ENCODE measurements at places on chromosomes 4 and X.

GRCh38 chr4:82256718-82257117 lies 117.1 kb downstream of the HNRNPD start:
- DNase-seq: no peak

- no peak for DNase-seq
Measured at GRCh38 chr4:65960751-65961150, 290.5 kb upstream of the EPHA5 start.

- no peak for DNase-seq
Measured at GRCh38 chrX:110123331-110123782, 120.4 kb downstream of the TMEM164 start.

- no peak for DNase-seq
Measured at GRCh38 chr4:67366311-67366861, 178.9 kb downstream of the CENPC start.

GRCh38 chrX:9340598-9341290 lies 124.1 kb upstream of the TBL1X start:
- no peak for DNase-seq

DNA sequence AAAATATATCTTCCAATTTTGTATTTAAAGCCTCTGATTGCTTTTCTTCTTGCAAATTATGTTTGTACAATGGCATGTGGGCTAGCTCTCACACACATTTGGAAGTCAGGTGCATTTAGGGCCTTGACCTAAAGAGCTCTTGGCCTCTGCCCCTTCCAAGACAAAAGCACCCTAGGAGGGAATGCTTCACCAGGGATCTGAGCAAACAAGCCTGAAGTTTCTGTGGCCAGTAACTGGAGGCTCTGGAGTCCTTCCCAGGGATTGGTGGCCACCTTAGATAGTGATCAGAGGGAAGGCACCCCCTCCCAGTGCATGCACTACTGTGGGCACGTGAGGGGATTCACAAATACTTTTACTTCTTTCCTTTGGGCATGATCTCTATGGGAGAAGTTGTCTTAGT lies 60.3 kb upstream of the DIPK2B start:
- no peak for DNase-seq

DNA sequence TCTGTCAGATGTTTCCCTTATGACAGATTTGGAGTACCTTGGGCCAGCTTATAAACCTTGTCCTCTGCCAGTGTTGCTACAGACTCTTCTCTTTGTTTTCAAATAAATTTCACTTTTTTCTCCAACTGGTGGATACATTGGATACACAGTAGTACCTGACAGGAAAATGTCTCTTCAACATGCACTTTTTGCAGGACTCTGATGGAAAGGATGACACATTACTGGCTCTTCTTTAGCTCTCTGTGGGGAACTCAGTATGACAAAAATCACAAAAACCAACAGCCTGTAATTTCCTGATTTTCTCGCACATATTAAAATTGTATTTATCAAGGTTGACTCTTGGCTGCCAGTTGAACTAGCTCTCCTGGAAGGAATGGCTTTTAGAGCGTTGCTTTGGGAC lies 61.3 kb upstream of the GIMD1 start:
- no peak for DNase-seq

DNA sequence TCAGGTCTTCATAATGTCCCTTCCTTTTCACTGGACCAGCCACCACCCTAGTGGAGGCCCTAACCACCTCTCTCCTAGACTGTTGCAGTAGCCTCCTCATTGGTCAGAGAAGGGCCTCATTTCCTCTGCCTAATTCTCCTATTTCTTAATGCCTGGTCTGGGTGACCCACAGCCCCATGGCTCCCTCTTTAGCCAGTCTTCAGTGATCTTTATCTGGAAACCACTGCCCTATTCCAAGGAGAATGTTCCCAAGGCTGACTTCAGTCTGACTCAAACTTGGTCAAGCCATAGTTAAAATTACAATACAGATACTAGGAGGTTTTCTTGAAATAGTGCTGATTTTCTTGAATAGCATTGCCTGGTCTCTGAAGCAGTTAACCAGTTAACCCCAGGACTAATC lies 53.6 kb upstream of the PRPS1 start:
- no peak for DNase-seq

DNA sequence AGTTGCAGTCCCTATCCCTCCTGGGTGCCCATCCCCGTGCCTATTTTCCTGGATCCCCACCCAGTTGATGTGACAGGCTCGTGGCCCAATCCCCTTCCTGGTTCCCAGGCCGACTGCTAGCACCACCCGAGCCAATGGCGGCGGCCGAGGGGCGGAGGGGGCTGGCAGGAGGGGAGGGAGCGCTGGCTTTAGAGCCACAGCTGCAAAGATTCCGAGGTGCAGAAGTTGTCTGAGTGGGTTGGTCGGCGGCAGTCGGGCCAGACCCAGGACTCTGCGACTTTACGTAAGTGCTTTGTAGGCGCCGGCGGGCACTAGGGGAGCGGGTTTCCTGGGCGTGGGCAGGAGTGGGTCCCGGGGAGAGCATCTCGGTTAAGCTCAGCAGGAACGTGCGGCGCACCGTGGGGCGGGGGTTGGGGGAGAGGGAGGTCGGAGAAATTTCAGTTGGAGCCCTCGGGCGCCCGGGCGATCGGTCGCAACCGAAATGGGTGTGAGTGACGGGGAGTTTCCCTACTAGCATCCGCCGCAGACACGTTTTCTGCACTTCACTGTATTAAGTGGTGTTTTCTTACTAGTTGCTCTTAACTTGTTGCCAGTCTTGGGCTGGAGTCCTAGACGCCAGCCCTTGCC lies at the start of gene PLS3:
PLS3 (plus strand) TSS at position 197 of the 627 bp plus-strand sequence. CDS start 49,077 bp downstream, outside the sequence.
- DNase-seq: no peak

DNA sequence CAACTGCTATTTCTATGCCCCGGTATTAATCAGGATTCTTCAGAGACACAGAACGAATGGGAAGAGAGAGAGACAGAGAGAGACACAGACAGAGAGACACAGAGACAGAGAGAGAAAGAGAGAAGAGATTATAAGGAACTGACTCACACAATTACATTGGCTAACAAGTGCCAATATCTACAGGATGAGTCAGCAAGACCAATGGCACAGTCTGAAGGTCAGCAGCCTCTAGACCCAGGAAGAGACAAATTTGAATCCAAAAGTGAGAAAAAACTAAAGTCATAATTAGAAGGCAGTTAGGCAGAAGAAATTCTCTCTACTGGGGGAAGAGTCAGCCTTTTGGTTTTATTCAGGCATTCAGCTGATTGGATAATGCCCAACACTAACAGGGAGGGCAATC lies 187.3 kb downstream of the MAB21L2 start:
- no peak for DNase-seq

- no peak for DNase-seq
Measured at GRCh38 chr4:31595496-31595895, 875.3 kb downstream of the PCDH7 start.

DNA sequence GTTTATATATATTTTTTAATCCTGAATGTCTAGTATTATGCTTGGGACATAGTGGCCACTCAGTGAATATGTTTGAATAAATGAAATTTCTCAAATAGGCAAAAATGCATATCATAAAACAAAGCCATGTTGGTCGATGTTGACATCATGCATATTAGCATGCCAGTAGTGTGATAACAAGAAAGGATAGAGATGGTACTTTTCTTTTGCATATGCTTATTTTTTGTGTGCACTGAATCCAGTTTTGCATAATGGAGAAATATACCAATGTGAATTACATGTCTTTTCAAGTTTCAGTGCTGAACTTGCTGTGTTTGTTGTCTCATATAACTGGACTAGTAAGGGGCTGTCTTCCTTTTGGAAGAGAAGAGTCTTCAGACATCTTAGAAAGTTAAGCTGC lies 7.5 kb downstream of the CPE start:
- no peak for DNase-seq

DNA sequence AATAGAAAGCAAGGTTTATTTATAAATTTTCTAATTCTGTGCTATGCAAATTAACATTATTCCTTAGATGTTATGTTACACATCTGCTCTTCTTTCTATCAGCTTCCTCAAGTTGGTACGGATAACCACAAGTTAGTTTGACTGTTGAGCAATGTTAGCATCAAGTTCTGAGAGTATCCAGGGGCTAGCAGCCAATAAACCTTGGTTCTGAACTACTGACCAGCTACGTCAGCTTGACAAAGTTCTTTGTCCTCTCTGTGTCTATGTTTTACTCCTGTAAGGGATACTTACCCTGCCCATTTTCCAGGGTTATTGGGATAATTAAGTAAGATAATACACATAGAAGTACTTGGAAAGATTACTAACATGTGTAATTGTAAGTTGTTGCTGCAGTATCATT lies 8.1 kb upstream of the TEX13A start:
- no peak for DNase-seq

GRCh38 chr4:8123389-8123788 lies 35.2 kb downstream of the ABLIM2 start:
- no peak for DNase-seq

DNA sequence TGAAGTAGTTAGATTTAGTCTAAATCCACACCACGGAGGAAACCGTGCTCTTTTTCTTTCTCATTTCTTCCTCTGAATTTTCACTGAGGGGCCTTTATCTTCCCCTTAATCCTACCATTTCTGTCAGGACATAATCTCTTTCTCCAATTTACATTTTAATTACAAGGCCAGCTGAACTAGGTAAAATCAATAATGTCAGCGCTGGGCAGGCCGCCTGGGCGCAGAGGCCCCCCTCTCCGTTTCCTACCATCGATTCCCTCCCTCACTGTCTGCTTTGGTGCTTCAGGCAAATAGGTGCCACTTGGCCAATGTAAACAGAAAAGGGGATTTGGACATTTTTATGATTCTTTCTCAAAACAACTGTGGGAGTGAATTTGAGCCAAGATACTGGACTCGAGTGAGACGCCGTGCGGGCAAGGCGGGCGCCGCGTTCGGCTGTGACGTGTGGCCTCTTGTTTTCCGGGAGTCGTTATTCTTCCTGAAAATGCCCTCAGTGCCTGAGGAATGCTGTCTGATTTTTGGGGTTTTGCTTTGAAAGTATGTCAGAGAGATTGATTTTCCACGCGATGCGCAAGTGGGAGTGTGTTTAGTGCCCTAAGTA lies 22.6 kb downstream of the UVSSA start:
- DNase-seq: no peak

- no peak for DNase-seq
Measured at GRCh38 chr4:33060674-33061542, 2340.7 kb downstream of the PCDH7 start.

GRCh38 chr4:71270901-71271300 lies 67.9 kb upstream of the SLC4A4 start:
- no peak for DNase-seq

GRCh38 chr4:95580226-95580625 lies 31.5 kb upstream of the UNC5C start:
- no peak for DNase-seq

GRCh38 chr4:169051761-169052593 lies 41.9 kb upstream of the CBR4 start:
- DNase-seq: no peak

DNA sequence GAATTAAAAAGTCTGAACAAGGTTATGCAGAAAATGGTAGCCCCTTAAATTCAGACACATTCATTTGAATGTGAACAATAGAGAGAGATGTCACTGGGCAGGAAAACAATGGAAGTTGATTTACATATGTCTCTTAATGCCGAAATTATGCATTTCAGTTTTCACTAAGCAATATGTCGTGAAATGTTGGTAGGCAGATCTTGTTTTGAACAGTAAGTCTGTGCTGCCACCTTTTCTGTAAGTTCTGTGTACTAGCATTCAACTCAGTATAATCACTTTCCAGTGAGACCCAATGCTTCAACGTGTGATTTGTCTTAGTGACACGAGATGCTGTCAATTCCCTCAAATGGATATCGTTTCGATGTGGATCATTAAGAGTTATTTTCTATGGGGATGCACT lies 222.7 kb upstream of the VCX3A start:
- no peak for DNase-seq

DNA sequence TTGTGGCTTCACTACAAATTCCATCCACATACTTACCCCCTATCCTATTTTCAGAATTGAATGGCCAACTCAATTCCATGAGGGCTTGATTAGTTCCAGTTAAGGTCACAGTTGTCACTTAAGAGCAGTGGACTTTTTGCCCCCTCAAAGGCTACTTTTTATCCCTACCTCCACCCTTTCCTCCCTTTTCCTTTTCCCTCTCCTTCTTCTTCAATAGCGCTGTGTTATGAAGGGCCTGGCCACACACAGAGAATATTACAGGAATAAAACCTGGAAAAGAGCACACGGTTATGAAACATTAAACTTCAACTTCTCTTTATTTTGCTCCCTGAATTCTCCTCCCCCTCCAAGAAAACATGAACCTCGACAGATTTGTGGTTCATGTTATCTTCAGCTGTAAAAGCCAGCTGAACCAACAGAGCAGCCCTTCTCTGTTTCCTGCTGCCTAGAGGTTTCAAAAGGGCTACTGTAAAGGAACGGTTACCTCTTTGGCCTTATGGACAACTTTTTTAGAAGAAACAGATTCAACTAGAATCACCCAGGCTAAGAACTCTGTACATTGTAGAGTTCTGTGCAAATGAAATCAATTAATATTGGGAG lies 87.0 kb upstream of the RPL34 start:
- no peak for DNase-seq

GRCh38 chrX:133250184-133251100 lies 32.3 kb upstream of the TFDP3 start:
- no peak for DNase-seq

DNA sequence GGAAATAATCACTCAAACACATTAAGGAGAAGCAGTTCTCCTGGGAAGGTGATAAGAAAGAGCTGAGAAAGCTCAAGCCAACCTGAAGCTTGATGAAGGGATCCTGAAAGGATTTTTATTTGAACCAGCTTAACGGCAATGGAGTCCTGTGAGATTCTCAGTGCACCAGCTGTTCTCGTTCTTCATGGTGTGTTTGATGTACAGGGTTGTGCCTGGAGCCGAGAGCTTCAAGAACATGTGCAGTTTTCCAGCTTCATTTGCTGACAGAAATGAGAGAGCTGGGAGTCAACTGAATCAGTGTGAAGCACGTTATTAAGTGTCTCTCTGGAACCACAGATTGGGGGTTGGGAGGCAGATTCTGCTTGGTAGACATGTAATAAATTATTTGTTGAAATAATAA lies 115.7 kb downstream of the ANKRD50 start:
- DNase-seq: no peak

DNA sequence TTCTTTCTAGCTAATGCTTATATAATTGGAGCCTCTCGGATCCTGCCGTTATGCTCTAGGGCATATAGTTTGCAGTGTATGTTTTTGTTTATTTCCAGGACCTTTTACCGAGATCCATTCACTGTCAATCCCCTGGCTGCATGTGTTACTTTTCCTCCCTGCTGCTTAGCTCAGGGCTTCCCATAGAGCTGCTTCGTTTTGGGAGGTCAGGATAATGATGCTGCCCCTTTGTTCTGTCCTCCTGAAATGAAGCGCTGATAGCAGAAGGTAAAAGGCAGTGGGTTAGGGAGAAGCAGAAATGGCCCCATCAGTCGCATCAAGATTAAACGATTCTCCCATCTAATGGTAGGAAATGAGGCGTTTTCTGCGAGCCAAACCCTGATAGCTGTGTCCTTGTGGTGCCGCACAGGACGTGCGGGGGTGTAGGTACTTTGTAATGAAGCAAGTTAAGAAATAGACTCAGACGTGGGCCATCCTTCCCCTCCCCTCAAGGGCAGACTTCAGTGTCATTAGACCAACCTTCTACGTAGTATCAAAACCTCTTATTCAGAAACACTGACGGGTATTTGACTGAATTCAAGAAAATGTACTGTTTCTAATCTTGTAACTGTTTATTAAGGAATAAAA lies 37.3 kb downstream of the AFF2 start:
- no peak for DNase-seq

- DNase-seq: no peak
Measured at GRCh38 chrX:56228914-56229313, 3.2 kb upstream of the KLF8 start.

Measured in activated CD4-positive, alpha-beta T cell treated with anti-CD3 and anti-CD28 coated beads for 24 hours (primary cell).